ENCODE measurements at places on chromosomes 13 and 19. TPM values are rescaled to one million over a fixed set of nuclear protein-coding genes. Genes with fewer than 3 reads are reported as not detected.

The IGFL2 gene
- polyA plus RNA-seq: 2.9 TPM

The MYH14 gene
- polyA plus RNA-seq: 0.55 TPM

DNA sequence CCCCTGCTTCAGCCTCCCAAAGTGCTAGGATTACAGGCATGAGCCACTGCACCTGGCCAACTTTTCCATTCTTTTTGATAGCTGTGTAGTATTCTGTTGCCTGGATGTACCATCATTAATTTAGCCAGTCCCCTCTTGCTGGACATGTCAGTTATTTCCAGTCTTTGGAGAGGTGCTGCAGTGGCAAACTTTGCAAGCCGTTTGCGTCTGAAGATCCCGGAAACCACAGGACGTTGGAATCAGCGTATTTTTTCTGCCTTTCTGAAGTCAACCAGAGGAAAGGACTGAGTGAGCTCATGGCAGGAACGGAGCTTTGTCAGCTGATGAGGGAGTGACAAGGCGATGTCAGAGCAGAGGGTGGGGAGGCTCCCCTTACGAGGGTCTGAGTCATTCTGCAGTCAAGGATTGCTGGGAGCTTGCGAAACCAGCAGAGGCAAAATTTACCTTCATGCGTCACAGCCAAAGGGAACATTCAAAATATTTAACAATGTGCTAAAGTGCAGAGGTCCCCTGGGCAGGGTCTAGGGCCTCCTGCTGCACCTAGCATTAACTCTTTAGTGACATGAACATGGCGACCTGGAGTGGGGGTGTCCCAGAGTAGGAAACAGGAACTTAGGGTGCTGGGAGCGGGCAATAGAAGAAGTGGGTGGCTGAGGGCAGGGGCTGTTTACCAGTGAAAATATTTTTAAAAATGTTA lies 5.6 kb downstream of the C5AR1 start:
- H3K36me3 ChIP-seq: no peaks in the 10 kb centered on the region
- peak; percentile 49 for DNase-seq
- peaks cover 3% of the 10 kb centered on the region for H3K4me1 ChIP-seq
- H3K27me3 ChIP-seq: no peaks in the 10 kb centered on the region
- peak overlapping the region; percentile 5 for H3K27ac ChIP-seq

The EPSTI1 gene
- polyA plus RNA-seq: 13.0 TPM

- H3K27ac ChIP-seq: no peak overlapping the region
- H3K36me3 ChIP-seq: no peaks in the 10 kb centered on the region
- H3K4me3 ChIP-seq: no peak overlapping the region
- H3K27me3 ChIP-seq: no peaks in the 10 kb centered on the region
These were observed 44.9 kb upstream of the F7 start for GRCh38 chr13:113060557-113061270.
